ENCODE measurements at places on chromosomes 4 and X.

- DNase-seq, result no peak
Observed at GRCh38 chrX:45009371-45010000, 136.5 kb downstream of the KDM6A start.

DNA sequence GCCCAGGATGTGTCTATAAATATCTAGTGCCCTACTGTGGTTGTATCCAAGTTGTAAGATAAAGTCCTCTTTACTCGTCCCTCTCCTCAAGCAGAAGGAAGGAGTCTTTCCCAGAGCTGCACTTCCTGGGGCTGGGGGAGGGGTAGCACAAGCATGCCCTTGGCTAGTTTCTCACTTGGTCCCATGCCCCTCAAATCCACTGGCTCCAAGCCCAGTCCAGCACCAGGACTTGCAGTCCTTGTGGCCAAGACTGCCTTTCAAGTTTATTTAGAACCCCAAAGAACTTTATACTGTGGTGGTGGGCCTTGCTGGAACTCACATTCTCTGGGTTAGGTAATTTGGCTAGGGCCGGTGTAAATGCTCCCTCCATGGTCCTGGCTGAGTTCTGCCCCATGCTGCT, 43.2 kb upstream of the SLC10A4 start:
- DNase-seq, result no peak

GRCh38 chrX:82765811-82766210, 742.3 kb upstream of the POU3F4 start:
- no peak for DNase-seq

- DNase-seq, result no peak
Observed at GRCh38 chr4:1945124-1945895, 63.5 kb downstream of the NELFA start.

DNA sequence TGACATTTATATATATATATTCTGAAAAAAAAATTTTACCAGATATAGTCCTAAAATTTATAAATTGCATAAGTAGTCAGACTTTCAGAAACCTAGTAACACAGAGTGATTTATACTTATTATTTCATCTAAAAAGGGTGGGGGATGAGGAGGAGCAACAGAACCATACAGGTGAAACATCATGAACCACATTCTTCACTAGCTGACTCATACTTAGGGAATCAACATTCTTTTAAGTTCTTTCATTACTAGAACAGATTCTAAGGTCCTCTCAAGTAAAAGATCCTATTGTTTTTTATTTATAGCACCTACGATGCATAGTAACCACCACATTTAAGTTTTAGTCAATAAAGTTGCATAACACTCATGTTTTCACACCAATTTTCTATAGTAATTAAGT, 166.1 kb downstream of the LRBA start:
- DNase-seq, result no peak

DNA sequence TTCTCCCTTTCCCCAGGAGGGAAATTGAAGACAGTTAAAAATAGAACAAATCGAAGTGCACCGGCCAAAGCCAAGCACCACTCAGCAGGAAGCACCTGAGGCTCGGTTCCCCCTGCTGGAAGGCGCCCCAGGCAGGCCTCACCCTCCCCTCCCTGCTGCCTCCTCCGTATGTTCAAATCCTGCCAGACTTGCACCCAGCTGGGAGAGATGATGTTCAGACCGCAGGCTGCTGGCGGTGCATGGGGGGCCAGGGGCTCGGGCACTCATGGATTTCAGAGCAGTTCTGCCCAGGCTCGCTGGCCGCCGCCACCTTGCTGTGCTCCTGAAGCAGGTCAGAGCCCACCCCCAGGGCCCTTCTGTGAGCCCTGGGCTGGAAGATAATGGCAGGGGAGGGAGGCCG, 91.4 kb downstream of the DCTD start:
- DNase-seq, result no peak

GRCh38 chr4:143701365-143701764, 890 bp upstream of the FREM3 start:
- DNase-seq, result no peak

DNA sequence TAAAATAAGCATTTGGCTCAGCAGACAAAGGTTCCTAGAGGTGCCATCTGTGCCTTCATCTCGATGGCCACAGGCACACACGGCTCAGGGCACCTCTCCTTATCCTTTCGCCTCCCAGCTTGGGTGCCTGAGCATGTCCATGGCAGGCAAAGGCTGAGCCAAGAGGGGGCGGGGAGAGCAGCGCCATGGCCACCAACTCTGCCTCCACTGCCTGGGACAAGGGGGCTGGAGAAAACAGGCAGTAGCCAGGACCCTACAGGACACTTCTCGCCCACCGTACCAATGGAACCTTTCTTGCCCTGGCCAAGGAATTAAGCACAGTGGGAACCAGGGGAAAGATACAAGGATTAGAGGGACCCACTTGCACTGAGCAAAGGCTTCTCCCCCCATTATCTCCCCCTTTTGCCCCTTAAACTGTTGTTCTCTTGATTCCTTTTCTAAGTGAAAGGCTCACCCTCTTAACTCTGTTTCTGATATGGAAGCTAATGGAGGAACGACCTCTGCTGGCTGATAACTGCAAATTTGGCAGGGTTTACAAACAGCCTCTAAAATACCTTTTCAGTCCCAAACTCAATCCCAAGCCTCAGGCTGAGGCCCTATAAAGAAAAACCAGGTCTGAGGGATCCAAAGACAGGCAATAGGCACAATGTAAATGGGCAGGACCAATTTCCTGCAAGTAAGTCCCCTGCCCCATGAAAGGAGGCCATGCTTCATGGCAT, 335.2 kb downstream of the ADAM29 start:
- no peak for DNase-seq

- no peak for DNase-seq
Observed at GRCh38 chrX:17743913-17744312, 6.6 kb downstream of the SCML1 start.

DNA sequence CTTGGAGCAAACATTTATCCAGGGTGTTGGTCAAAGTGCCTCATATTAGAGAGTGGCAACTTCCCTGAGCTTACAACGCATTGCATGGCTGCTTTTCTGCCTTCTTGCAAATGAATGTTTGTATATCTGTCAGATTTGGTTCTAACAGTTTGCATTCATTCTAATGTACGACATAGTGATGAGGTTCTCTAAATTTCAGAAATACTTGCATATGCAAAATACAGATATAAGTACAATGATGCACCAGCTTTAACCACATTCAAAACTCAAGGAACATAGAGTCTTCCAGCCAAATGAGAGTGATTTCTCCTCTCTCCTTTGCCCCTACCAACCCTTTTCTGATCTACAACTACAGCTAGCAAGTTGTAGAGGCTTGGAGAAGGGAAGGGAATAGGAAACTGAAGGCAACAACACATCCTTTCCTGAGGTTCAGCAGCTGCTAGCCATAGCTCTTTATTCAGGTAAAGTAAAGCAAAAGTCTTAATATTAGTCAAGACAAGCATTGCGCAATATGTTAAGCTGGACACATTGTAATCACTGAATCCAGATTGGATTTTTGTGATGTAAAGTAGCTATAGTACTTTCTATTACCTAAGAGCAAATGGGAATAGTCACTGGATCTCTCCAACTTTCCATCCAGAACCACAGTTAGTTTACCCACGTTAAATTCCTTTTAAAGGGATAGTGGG, 6.3 kb downstream of the TKTL2 start:
- no peak for DNase-seq

DNA sequence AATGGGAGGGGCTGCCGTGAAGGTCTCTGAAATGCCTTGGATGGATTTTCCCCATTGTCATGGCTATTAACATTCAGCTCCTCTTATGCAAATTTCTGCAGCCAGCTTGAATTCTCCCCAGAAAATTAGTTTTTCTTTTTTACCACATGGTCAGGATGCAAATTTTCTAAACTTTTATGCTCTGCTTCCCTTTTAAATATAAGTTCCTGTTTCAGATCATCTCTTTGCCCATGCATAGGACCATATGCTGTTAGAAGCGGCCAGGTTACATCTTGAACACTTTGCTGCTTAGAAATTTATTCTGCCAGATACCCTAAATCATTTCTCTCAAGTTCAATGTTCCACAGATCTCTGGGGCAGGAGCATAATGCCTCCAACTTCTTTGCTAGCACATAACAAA, 13.8 kb upstream of the CLDN34 start:
- DNase-seq, result no peak

DNA sequence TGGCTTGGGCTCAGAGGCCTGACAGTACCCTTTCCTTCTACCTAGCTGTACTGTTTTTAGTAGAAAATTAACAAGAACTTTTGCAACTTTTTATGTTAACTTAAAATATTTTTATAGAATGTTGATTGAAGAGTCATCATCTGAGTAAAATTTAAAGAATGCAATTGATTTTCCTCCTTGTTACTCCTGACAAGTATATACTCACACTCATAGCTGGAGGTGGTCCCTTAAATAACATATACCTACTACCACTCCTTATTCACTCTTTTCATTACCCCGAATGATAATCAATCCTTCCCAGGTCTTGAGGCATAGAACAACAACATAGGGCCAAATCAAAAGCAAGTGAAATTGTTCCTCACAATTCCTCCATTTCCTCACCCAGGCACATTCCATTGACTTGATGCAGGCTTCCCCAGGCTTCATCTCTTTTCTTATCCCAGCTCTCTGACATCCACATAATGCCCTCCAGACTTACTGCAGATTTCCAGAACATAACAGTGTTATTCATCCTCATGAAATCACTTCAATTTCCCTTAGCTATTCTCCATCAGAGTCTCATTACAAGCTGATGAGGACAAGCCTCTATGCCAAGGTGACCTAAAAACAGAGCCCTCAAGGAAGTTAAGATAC, 73.2 kb upstream of the ANXA10 start:
- DNase-seq, result no peak

DNA sequence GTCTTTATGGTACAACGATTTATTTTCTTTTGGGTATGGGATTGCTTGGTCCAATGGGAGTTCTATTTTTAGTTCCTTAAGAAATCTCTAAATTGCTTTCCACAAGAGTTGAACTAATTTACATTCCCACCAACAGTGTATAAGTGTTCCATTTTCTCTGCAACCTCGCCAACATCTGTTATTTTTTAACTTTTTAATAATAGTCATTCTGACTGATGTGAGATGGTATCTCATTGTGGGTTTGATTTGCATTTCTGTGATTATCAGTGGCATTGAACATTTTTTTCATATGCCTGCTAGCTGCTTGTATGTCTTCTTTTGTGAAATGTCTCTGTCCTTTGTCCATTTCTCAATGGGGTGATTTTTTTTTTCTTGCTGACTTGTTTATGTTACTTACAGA, 42.8 kb downstream of the UCHL1 start:
- no peak for DNase-seq

DNA sequence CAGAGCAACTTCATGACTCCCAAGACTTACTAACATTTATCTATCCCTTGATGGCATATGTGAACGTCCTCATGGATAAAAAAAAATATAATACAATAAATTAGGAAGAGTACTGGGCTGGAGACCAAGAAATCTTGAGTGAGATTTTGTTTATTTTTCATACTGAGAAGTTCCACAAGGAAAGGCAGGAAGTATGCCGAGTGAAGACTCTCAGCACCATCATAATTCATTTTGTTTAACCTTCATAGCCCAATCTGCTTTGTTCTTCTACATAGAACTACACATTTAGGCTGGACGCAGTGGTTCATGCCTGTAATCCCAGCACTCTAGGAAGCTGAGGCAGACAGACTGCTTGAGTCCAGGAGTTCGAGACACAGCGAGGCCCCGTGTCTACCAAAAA, 198.3 kb downstream of the NSUN7 start:
- no peak for DNase-seq

DNA sequence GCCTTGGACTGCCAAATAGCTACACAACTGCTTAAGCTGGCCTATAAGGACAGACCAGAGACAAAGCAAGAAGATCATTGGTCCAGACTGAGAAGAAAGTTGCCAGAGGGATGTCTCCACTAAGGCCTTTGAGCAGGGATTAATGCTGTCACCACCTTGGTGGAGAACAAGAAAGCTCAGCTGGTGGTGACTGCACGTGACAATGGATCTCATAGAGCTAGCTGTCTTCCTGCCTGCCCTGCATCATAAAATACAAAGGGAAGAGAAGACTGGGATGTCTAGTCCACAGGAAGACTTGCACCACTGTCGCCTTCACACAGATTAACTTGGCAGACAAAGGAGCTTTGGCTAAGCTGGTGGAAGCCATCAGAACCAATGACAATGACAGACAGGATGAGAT, 40.5 kb upstream of the FAM120C start:
- DNase-seq, result no peak

GRCh38 chrX:124228849-124229248, 103.6 kb upstream of the TEX13D start:
- no peak for DNase-seq

DNA sequence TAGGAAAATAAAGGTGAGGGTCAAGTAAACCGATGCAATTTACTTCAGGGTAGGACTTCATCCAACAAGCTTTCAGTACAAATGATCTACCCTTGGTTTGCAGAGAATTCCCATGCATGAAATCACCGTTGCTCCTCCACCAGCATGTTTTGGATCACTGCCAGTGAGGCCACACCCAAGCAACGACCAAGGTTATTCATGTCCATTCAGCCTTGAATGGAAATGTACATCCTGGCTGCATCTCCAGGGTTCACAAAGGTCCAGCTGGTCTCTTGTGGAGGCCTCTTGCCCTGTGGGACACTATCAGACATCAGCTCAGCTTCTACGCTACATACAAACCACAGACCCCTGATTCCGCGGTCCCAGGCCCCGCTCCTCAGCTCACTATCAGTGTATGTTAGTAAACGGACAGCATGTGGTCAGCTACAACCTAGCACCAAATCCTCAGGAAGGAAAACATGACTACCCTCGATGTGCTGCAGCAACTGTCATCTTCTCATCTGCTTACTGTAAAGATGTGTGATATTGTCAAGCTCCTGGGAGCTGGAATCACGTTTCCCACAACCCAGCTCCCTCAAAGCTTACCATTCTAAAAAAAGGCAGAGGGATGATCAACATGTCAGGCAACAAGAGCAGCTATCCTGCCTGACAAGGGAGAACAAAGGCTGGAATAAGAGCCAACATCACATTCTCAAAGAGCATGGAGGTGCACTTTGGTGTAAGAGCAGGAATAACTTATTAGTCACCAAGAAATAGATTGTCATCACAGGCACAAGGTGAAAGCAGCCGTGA, 4.9 kb downstream of the LYAR start:
- no peak for DNase-seq

DNA sequence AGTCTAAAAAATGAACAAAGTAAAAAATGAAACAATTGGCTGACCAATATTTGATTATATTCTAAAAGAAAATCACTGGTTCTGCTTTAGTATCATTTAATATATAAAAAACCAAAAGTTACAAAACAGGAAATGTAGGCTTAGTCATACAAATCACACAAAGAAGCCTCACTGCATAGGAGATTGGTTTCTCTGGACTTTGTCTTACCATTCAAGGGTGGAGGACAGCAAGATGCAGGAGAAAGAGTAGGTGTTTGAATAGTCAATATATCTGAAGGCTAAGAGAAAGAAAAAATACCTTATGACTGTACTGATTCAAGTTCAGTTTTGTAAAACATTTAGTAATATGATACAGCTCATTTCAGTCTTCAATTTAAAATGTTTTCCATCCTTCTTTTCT, 28.6 kb upstream of the TAF9B start:
- DNase-seq, result no peak

GRCh38 chr4:77092975-77093374, 17.2 kb upstream of the CCNI start:
- DNase-seq, result no peak
